ENCODE measurements at places on chromosomes 6 and 20.

GRCh38 chr20:51512645-51513044, 29.9 kb downstream of the NFATC2 start:
- no peak for DNase-seq

DNA sequence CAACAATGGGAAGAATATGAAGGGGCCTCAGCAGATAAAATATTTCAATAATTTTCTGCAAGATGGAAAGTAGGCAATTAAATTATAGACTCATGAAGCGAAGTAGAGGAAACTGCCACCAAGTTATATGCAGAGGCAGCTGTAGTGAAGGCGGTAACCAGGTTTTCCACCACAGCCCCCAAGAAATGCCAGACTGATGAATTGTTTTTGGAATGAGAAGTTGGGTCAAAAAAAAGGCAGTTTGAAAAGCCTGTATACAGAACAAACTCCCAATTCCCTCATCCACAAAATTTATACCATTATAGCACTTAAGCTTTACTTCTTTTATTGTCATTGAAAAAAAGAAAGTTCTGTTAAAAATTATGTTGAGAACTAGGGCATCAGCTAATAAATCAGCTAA, 45.3 kb downstream of the ELOVL4 start:
- DNase-seq = no peak

GRCh38 chr20:39785252-39785917, 823.2 kb downstream of the DHX35 start:
- no peak for DNase-seq

GRCh38 chr6:115972679-115973078, 88.0 kb downstream of the FRK start:
- DNase-seq = no peak

DNA sequence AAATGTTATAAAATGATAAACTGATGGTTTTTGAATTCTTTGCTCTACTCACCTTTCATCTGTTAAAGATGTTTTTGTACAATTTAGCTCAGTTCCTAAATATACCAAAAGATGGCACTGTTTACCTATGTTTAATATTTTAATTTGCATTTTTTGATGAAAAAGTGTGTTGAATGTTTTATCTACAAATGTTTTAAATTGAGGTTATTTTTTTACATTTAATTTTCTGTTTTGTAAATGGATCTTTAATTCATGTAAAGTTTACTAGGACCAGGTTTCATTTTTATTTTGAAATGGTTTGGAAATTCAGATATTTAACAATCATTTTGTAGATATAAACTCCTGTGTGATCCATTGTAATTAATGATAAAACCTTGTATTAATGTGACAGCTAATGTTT, 30.0 kb downstream of the CDKAL1 start:
- DNase-seq = peak; percentile 61

GRCh38 chr6:151054306-151054705, 185.5 kb upstream of the AKAP12 start:
- DNase-seq = no peak

DNA sequence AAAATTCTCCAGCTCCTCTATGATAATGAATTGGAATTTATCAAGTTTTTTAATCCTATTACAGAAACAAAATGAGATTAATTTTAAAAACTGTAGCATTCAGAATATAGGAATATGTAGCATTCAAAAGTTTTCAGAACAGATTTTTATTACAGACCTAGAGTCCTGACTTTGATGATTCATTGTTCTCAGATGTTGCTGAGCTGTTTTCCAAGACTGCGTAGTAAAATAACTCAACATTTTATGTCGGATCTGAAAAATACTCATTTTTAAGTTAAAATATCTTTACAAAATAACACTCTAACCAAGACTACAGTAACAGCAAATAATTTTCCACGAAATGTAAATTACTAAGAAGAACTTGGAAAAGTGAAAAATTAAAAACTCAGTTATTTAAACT, 67.1 kb downstream of the SYCP2 start:
- DNase-seq = no peak

DNA sequence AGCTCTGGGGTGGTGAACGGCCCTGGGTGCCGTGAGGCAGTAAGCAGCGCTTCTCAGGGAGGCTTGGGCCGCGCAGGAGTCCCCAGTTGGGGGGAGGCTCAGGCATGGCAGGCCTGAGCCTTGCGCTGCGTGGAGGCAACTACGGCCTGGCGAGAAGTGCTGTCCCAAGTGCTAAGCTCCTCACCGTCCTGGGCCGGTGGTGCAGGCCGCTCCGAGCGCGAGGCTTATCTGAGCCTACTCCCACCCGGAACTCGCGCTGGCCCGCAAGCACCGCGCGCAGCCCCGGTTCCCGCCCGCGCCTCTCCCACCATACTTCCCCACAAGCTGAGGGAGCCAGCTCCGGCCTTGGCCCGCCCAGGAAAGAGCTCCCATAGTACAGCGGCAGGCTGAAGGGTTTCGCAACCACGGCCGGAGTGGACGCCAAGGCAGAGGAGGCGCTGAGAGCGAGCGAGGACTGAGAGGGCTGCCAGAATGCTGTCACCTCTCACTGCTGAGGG, 1.8 kb upstream of the WRNIP1 start:
- no peak for DNase-seq

DNA sequence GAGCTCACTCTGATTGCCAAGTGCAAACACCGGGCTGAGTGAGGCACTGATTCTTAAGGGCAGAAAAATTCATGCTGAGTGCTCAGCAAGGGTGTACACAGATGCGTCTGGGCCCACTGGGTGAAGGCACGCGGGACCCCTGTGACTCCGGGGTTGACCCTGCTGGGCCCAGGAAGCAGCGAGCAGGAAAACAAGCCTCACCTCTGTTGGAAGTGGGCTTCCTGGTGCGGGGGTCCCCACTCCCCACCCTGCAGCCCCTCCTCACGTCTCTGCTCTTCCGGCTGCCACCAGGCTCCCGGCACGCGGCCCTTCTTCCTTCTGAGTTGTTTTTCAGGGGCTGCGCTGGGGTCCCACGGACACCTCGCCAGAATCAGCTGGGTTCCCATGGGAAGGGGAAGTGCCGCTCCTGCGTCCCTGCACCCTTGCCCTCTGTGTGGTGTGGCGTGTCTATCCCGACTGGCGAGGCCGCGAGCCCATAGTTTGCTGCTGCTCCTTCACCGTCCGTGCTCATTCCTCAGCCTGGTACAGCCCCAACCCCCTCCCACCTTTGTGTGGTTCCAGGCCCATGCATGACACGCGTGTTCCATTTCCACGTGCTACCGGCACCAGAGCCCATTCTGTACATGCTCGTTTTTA, 80.6 kb upstream of the BHLHE23 start:
- DNase-seq = no peak

DNA sequence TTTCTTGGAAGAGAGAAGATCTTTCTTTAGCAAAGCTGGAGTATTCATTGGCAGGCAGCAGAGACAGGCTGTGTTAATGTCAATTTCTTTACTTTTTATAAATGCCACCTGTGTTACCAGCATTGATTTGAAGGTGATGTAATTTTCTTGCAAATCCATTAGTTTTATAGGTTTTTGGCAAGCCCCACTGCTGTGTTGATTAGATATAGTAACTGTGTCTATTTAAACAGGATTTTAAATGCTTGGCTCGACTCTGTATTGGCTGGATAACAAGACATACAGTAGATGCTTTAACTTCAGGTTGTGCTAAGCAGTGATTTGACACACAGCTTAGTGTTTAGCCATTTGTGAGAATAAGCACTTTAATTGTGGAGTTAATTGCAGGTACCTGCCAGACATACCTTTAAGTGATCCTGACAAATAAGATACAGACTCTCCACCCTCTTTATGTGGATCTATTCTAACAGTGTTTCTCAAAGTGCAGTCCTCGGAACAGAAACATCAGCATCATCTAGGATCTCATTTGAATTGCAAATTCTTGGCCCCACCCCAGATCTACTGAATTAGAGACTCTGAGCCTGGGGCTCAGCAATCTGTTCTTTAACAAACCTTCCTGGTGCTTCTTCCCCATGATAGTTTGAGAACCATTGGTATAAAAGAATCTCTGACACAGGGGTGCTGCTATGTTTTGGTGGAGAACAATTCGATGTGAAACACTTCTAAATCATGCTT, 397.5 kb downstream of the HDGFL1 start:
- DNase-seq = no peak

DNA sequence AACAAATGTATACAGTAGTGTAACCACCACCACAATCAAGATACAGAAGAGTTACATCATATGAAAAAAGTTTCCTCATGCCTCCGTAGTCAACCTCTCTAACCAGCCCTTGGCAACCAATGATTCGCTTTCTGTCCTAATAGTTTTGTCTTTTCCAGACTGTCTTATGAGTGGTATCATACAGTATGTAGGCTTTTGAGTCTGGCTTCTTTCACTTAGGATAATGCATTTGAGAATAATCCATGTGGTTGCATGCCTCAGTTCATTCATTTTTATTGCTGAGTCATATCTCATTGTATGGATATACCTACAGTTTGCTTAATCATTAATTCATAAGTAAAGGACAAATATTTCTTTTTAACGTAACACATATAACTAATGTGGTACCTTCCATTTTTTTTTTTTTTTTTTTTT, 86.4 kb upstream of the RIPOR2 start:
- DNase-seq = no peak

DNA sequence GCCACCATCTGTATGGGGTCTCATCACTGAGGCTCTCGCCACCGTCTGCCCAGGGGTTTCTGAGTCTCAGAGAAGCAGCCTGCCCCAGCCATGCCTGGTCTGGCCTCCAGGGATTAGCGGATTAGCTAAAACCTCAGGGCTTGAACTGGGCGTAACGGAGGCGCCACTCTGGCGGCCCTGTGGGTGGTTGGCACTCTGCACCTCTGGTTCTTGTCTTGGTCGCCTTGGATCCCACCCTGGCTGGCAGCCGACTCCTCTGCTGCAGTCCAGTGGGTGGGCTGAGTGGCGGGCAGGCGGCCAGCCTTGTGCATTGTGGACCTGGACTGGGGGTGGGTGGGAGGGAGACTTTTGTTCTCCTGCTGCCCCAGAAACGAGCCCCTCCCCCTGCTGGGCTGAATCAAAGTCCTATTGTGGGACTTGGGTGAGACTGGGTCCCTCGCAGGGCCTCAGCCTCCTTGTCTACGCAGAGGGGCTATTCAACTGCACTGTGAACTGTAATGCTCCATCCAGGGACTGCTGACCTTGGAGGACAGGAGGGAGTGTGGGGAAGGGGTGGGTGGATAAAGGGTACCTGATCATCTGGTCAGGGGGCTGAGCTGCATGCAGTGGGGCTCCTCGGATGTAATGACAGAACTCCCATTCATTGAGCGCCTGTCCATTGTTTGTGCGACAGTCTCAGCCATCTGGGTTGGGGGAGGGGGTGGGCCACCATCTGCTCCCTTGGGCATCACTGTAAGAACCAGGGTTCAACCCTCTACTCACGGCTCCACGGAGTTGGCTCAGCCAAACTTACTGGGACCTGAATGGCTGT, 23.9 kb downstream of the SUN5 start:
- peak; percentile 14 for DNase-seq

- DNase-seq = no peak
Measured at GRCh38 chr6:119586250-119586882, 236.8 kb upstream of the MAN1A1 start.

GRCh38 chr6:127737768-127738167, 160.8 kb downstream of the C6orf58 start:
- DNase-seq = no peak

DNA sequence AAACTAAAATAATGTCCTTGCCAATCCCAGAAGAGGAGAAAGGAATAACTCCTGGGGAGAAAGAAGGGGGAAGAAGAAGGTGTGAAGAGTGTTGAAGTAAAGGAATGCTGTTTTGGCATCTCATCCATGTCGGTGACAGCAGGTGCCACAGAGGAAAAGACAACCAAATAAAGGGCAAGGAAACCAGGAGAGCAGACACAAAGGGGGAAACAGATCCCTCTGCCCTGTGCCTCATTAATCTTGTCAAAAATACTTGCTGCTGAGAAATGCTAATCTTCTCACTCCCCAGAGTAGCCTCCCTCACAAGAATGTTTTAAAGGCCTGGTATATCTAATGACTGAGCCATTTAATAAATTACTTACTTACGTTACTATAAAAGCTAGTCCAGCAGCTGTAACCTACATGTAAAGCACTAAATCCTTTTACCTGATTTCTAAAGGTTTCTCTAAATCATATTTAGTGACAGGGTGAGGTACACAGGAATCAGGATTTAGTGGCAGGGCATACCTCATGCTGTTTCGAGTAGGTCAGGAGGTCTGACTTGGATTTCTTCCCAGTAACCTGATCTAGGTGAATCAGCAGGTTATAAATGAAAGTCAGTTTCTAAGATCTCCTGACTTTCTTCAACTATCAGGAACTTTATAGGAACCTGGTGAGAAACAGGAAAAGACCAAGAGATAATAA, 377.1 kb downstream of the CENPW start:
- DNase-seq = no peak

GRCh38 chr6:138105446-138105845, 1.8 kb downstream of the PERP start:
- DNase-seq = no peak

GRCh38 chr20:6533351-6533750, 234.1 kb upstream of the BMP2 start:
- no peak for DNase-seq

- peak; percentile 90 for DNase-seq
Measured at GRCh38 chr6:52155791-52156576, 30.2 kb upstream of the IL17A start.

GRCh38 chr6:71351190-71351589, 62.6 kb downstream of the OGFRL1 start:
- DNase-seq = no peak

DNA sequence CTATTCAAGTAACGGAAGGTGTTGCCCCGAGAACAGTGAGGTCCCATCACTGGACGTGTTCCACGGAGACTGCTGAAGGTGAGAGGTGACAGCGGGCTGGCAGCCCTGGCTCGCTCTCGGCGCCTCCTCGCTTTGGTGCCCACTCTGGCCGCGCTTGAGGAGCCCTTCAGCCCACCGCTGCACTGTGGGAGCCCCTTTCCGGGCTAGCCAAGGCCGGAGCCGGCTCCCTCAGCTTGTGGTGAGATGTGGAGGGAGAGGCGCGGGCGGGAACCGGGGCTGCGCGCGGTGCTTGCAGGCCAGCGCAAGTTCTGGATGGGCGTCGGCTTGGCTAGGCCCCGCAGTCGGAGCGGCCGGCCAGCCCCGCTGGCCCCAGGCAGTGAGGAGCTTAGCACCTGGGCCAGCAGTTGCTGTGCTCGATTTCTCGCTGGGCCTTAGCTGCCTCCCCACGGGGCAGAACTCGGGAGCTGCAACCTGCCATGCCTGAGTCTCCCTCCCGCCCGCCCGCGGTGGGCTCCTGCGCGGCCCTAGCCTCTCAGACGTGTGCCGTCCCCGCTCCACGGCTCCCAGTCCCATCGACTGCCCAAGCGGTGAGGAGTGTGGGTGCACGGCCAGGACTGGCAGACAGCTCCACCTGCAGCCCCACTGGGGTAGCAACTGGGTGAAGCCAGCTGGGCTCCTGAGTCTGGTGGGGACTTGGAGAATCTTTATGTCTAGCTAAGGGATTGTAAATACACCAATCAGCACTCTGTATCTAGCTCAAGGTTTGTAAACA, 77.6 kb downstream of the RNF182 start:
- DNase-seq = no peak

DNA sequence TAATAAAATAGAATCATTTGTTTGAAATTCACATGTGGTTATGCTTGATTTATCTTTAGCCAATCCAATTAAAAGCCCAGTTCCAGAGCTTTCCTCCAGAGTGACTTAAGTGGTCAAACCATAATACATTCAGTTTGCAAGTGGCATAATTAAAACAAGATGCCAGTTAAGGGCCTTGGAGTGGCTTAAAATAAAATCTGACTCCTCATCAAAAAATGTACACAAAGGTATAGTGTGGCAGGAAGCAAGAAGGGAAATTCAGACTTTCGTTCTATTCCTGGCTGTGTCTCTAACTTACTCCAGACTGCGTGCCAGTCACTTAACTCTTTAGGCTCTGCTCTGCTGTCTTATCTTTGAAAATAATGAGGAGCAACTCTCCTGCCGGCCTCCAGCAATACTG, 251.3 kb upstream of the PRND start:
- no peak for DNase-seq

- no peak for DNase-seq
Measured at GRCh38 chr20:37379967-37380828, 34.3 kb downstream of the SRC start.
